Stimulated activated CD8-positive, alpha-beta memory T cell treated with anti-CD3 and anti-CD28 coated beads, Interleukin-12 subunit alpha, Interleukin-12 subunit beta, amount 100 ng/mL, for 1 hour (primary cell): ENCODE measurements at places on chromosomes 5 and 9.

DNA sequence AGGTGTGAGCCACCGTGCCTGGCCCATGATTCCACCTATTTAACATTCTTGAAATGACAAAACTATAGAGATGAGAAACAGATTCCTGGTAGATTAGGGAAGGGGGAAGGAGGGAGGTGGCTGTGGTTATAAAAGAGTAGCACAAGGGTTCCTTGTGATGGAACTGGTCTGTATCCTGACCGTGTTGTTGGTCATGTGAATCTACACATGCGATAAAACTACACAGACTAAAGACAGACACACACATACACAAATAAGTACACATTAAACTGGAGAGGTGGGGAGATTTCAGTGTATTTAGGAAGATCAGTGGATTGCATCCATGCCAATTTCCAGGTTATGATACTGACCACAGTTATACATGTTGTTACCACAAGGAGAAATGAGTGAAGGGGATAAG lies 60.9 kb downstream of the RNF130 start:
- DNase-seq, result no peak

DNA sequence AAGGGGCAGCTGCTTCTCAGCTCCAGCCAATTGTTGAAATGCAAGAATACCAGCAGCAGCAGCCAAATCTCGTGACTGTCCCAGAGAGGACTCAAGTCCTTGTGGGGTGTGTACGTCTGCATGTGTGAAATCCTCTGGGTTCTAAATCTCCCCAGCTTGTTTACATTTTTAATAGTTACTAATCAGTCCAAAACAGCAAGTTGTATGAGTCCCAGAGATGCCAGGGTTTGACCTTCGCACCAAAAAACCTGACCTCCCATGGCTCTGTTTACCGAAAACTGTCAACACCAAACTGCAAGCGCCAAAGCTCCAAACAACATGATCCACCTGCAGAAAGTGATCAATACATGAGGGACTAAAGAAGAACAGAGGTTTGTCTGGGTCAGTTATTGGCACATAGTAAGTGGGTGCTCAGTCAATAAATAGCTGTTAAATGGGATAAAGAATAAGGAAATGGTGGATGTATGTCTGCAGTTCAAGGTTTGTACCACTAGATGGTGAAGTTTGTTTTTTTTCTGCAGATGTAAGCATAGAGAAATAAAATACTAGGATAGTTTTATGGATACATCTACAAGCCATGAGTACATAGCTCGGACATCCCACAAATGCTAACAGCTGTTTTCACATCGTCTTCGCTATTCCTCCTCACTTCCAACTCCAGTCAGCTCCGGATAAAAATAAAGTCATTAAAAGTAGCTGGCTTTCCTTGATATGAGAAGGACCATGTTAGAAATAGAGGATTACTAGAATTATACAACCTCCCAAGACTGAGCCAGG lies 85.3 kb upstream of the ADRB2 start:
- no peak for DNase-seq

- DNase-seq, result no peak
Observed at GRCh38 chr5:164326219-164326618, 820.8 kb downstream of the MAT2B start.

- no peak for DNase-seq
Observed at GRCh38 chr5:43409809-43410271, 2.4 kb downstream of the CCL28 start.

- DNase-seq, result no peak
Observed at GRCh38 chr9:104882566-104882965, 45.4 kb downstream of the ABCA1 start.

DNA sequence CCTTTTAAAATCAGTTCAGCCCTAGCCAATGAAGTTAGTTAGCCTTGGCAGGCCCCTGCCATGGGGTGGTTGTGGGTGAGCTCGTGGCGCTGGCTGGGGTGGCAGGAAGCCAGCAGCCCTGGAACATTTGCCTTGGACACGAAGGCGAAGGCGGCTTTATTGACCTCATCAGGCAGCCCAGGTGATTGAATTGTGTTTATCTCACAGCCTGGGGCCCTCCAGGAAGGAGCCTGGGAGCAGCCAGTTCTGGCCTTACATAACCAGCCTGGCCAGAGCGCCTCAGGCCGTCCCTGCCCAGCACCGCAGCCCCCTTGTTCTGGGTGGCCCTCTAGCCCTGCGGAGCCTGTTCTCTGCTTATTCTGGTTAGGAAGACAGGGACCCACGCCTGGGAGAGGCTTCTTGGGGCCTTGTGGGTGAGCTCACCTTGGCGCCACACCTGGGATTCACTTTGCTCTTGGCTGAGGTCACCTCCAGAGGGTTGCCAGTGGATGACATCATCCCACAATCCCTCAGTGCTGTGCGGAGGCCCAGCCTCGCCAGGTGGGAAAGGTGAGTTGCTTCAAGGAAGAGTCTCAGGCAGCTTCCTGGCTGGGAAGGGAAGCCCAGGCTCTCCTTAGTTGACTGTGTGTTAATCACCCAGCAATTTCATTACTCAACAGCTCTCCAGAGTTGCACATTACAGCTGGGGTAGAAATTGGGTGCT lies 54.4 kb upstream of the RPL26L1 start:
- DNase-seq, result no peak

GRCh38 chr5:152332716-152333460 lies 72.2 kb downstream of the NMUR2 start:
- no peak for DNase-seq

- no peak for DNase-seq
Observed at GRCh38 chr9:116178481-116179211, 25.1 kb downstream of the PAPPA start.

- no peak for DNase-seq
Observed at GRCh38 chr5:9405196-9405754, 140.6 kb downstream of the SEMA5A start.

DNA sequence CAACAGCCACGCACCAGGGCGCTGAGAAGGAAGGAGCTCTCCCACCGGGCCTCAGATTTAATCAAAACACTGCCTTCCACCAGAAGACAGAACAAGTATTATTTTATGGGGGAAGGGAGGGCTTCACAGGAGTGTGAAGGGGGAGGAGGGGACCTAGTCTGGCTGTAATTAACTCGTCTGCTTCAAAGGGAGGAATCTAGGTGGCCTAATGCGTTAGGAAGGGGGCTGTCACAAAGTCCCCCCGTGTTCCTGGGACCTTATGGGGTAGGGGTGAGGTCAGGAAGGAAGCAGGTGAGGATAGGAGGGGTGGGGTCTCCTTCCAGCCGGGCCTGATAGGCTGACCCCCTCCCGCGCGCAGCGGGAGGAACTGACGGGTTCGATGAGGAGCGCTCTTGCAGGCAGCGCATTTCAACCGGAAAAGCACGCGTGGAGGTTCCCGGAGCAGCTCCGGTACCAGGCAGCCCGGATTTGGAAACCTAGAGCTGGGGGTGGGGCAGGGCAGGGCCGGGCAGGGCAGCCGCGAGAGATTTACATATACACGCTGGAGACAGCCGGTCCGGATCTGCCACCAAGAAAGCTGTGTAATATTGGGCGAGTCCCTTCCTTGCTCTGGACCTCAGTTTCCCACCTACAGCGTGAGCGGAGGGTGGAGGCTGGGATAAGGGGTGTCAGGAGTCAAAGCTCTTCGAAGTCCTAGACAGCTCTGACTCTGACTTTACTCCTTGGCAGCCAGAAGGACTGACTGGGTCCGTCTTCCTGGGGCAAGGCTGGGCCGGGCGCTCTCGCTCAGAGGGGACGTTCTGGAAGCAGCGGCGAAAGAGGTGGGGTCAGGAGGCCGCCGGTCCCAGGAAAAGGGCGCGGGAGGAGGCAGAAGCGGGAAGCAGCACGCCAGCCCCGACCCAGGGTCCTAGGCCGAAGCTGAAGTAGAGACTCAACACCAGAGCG lies 1.8 kb downstream of the SHB start:
- no peak for DNase-seq

DNA sequence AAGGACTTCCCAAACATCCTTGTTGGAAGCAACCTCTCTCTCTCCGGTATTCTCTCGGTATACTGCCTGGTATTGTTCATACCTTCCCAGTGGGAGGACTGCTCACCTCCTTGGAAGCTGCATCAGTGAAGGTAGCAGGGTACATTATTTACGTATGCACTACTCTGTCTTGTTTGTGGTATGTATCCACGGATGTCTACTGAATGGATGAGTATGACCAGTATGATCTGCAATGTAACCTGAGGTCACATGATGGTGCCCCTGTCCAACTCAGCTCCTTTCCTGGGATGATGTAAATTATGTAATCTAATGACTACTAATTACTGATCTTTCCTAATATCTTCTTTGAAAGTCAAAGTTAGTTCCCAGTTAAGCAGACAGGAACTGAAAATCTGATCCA lies 32.1 kb downstream of the CEMIP2 start:
- DNase-seq, result no peak

DNA sequence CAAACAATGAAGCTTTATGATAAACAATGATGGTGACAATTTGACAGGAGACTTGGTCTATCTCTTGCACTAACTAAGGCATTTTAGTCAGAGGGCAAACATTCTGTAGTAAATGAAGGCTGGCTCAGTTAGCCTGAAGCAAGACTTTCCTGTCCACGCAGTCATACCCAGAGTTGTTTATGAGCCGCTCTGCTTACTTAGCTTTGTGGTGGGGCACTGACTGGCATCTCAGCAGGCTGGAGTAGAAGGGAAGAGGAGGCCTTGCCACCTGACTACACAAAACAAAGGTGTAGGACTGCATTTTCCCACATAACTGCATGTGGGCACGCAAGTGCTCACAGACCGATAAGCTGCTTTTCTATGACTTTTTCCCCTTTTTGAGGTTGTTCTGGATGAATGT lies 133.7 kb upstream of the EPB41L4A start:
- DNase-seq, result no peak

GRCh38 chr5:77181596-77182304 lies 28.7 kb upstream of the PDE8B start:
- DNase-seq, result no peak

DNA sequence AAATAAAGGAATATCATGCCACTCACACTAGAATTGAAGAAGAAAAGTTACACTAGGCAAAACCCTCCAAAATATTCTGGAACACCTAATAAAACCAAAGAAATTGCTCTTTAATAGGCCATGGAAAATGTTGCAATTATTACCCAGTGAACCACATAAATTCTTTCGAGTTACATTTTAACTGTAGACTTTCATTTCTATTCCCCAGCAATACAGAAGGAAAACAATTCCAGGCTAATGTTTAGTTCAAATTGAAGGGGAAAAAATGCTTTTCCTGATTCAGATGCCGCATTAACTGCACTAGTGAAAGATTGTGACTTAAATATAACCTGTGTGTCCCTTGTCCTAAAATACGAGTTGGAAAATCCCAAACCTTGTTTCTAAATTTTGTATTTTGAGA lies 439.3 kb upstream of the ADAMTS16 start:
- no peak for DNase-seq

DNA sequence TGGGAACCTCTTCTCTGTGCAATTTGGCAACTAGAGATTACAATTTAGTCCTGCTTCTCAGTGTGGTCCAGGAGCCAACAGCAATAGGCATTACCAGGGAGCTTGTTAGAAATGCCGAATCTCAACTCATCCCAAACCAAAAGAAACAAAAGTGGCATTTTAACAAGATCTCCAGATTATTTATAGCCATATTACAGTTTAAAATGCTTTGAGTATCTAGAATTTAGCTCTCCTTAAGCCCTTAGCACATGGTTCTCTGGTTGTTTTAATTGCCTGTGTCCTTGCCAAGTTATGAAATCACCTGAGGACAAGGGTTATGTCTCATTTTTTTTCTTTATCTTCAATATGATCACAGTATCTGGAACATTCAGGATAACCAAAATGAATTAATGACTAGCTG lies 51.6 kb upstream of the TAS2R1 start:
- no peak for DNase-seq

GRCh38 chr5:160641405-160641804 lies 210.6 kb downstream of the ATP10B start:
- no peak for DNase-seq

GRCh38 chr5:33761139-33761538 lies 130.7 kb downstream of the ADAMTS12 start:
- no peak for DNase-seq

DNA sequence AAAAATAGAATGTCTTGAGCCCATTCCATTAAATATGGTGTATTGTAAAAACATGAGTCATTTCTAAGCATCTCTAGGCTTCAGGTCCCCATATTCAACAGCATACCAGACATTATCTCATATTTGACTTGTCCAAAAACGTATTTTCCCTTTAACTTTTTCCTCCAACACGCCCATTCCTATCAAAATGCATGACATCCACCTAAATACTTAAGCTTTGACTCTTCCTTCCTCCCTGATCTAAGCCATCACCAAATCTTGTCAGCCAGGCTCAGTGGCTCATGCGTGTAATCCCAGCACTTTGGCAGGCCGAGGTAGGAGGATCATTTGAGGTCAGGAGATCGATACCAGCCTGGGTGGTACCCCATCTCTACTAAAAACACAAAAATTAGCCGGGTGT lies 23.9 kb downstream of the VCP start:
- DNase-seq, result no peak

DNA sequence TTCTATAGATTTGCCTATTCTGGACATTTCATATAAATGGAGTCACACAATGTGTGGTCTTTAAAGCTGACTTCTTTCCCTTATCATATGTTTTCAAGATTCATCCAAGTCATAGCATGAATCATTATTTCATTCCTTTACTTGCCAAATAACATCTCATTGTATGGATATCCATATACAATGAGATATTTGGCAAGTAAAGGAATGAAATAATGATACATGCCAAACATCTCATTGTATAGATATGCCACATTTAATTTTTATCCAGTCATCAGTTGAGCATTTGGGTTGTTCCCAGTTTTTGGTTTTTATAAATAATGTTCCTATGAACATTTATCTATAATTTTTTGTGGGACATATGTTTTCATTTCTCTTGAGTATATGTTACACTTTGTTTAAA lies 20.5 kb upstream of the OR2K2 start:
- DNase-seq, result no peak

DNA sequence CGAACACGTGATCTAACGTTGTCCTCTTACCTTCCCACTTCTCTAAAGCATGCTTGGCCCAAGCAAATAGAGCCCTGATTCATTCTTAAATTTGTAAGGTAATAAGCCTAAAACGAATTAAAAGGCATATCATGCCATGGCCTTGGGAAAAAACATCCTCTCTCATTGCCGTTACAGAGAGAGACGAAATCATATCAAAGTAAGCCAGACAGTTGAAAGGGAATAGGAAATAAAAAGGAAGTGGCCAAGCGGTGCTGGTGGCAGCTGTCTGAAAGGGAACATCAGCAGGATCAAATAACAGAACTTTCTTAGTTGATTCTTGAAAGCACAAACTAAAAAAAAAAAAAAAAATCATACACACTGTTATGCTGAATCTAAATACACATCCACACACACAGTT lies 49.1 kb upstream of the CDH6 start:
- DNase-seq, result no peak

- DNase-seq, result no peak
Observed at GRCh38 chr5:89930591-89931392, 478.8 kb downstream of the CETN3 start.

GRCh38 chr9:124863371-124863871 lies 1.5 kb downstream of the ARPC5L start:
- DNase-seq, result no peak

GRCh38 chr5:107359033-107359915 lies 311.5 kb downstream of the EFNA5 start:
- DNase-seq, result no peak

DNA sequence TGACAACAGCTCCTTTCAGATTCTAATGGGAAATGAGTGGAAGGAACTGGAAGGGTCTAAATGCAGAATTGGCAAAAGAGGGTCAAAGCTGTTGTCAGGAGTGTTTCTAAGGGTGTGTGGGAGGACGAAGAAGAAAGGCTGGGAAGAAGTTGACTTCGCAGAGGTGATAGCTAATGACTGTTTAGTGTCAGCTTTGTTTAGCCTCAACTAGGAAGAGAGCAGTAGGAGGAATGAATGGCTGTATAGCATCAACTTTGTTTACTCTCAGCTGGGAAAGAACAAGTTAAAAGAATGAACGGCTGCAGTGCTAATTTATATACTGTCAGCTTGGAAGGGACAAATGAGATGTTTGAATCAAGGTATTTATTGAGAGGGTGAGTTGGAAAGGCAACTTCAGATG lies 5.9 kb upstream of the LIX1 start:
- no peak for DNase-seq
